Activated CD8-positive, alpha-beta memory T cell treated with anti-CD3 and anti-CD28 coated beads, Interleukin-2, amount 10 ng/mL, durations not matched to agents 7 days and 5 days (primary cell): ENCODE measurements at places on chromosomes 12 and 14.

DNA sequence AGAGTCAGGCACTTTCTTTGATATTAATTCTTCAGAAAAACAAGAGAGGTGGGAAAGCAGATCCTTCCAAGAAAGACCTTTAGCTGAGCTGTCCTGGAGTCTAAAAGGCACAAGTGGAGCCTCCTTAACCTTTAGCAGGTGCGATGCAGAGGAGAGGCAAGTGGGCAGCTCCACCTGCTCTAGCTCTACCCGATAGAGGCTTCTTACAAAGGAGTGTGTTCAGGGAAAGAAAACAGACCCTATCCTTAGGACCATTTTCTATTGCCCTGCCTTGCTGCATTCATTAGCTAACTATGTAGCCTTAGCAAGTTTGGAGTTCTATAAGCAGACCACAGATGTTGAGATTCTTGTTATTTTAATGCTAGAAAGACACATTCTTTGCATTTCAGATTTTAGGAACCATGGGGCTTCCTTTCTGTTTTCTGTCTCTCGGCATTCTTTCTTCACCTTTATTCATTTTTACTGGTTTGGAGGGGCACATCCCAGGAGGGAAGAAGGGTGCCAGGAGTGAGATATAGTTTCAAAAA is 214.5 kb downstream of the EGLN3 start:
- DNase-seq, result no peak

DNA sequence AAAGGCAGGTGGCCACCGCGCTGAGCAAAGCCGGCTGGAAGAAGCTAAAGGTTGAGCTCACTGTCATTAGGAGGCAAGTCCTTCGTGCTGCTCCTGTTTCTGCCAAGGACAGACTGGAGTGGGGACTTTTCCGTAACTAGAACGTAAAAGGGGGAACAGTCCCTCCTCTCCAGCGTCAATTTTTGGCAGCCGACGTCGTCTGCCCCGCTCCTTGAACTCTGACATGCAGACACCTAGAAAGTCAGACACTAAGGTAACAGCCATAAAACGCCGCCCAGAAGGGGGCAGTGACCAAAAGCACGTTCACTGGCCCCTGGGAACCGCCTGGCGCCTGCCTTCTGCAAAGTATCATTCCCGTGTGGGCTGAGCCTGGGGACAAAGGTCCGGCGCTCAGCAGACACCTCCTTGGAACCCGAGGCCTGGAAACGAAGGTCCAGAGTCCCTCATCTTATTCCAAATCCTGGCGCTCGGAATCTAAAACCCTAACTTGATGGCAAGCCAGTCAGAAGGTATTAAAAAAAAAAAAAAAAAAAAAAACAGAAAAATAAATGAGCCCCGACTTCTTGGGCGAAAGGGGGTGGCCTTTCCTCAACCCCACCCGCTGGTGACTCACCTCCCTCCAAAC is 1.1 kb upstream of the LRP1 start:
- peak; percentile 55 for DNase-seq

DNA sequence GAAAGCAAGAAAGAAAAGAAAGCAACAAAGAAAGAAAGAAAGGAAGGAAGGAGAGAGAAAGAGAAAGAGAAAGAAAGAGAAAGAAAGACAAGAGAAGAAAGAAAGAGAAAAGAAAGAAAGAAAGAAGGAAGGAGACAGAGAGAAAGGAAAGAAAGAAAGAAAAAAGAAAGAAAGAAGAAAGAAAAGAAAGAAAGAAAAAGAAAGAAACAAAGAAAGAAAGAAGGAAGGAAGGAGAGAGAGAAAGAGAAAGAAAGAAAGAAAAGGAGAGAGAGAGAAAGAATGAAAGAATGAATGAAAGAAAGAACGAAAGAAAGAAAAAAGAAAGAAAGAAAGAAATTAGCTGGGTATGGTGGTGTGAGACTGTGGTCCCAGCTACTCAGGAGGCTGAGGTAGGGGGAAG is 400.1 kb upstream of the MDGA2 start:
- DNase-seq, result no peak

GRCh38 chr12:27293463-27293862 is 39.2 kb upstream of the BMAL2 start:
- no peak for DNase-seq

GRCh38 chr12:52558781-52559445 is 6.0 kb upstream of the KRT71 start:
- DNase-seq, result no peak

- DNase-seq, result no peak
Measured at GRCh38 chr12:55718624-55719275, 1.4 kb upstream of the RDH5 start.

DNA sequence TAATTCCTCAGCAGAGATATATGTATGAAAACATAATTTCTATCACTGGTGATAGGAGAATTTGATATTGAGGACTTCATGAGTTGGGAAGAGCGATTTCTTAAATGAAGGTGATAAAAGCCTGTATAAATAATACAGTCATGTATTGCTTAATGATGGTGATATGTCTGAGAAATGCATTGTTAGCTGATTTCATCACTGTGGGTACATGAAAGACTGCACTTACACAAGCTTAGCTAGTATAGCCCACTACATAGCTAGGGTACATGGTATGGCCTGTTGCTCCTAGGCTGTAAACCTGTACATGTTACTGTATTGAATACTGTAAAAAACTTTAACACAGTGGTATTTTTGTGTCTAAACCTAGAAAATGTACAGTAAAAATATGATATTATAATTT is 63.4 kb downstream of the ANO4 start:
- DNase-seq, result no peak

DNA sequence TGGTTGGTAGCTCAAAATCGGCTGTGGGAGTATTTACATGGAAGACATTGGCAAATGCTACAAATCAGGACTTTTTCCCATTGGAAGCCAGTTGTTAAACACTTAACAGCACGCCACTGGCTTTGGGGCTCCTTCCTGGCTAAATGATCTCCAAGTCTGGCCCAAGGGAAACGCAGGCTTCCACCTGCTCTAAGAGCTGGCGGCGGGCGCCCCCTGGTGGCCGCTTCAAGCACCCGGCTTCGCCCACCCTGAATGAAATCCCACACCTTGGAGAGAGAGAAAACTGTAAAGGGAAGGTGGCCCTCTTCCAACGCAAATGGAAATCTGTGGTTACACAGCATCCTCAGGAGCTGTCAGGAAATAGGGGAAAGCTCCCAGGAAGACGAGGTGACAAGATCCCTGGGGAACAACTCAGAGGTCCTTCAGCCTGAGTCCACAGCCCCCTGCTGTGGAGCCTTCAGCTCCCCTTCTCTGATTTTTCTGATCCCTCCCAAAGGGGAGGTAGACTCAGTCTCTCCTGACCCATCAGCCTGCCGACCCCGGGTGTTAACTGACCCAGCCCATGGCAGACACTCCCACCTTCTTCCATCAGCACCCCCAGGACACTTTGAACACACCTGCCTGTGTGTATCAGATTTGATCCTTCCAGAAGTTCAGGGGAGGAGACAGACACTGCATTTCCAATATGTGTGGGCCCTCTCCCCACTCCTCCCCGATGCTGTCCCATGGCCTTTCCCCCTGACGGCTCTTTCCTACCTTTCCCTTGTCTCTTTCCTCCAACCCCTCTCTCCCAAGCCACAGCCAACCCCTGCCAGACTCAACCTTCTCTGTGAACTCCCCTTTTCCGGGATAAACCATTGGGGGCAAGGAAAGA is 15.4 kb downstream of the SELPLG start:
- DNase-seq, result peak; percentile 83

DNA sequence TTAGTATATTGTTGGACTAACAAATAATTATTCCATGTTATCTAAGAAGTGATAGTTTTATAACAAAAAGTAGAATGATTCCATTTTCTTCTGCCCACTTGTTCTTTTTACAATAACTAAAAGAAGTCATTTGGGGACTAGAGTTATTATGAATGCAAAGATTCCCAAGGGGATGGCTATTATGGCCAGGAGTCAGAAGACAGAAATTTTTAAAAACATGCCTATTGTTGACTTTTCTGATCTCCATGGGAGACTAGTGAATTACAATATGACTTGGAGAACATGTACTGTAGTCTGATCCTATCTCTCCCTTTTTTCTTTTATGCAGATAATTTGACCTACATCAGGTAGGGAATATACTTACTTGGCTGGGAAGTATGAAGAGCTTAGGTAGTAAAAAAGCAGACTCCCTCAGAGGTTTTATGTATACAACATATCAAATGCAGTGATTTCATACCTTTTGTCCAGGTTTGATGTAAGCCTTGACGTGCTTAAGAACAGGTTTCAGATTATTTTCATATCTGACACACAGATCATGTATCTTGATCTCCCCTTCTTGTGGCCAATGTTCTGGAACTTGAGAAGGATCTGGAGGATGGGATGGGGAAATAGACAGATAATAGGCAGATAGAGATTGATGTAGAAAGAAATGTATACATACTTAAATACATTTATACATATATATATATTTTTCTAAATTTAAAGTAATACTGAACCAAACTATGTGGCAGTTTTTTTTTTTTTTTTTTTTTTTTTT is 41.0 kb upstream of the KCNJ8 start:
- DNase-seq, result no peak

DNA sequence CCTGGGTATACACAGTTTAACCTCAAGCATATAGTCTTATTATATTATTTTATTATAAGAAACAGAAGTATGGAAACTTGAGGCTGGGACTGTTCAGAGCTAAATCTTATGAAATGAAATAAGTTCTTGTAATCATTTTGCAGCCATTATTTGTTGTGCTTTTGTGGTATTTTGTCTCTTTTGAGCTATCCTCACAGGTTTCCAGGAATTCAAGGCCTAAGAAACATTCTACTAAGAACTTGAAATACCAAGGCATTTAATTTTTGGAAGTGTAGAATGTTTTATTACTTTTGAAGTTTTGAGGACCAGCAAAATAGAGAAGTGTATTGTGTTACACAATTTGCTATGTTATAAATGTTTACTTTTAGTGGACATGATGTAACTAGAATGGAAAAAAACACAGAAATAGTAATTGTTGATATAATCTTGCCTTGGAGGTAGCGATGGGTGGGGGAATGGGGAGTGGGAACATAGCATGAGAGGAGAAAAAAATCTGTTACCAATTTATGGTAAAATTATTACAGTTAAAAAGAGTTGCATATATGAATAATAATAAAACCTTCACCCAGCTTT is 81.7 kb downstream of the CRADD start:
- no peak for DNase-seq

DNA sequence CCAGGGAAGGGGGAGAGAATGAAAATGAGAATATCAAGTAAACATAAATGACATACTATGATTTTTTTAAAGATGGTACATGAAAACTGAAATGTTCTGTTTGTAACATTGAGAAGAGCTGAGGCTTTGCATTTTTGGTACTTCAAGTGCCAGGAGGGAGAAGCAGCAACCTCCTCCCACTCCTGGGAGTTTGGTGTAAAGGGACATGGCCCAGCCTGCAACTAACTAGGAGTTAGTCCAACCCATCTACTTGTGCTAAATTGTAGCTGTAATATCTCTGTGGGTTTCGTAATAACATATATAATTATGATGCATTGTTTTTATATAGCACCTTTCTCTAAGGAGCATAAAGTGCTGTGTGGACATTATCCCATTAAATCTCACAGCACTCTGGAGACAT is 517.5 kb downstream of the NELL2 start:
- no peak for DNase-seq

DNA sequence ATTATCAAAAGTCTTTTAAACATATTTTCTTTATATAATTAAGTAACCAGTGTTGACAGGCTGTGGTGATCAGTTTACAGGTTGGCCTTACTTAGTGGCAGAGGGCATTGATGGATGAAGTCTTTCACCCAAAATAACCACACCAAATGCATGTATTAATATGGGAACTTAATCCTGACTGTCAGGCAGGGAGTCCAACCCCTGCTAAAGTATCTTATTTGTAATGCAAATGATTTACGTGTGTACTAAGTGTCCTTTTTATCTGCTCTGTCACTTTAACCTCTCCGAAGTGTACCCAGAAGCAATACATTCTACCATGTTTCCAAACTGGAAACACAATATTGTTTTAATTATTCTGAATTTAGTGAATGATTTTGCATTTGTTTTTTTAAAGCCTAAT is 1.4 kb downstream of the MYBPC1 start:
- DNase-seq, result no peak

GRCh38 chr14:56120091-56120691 is 2.0 kb downstream of the PELI2 start:
- no peak for DNase-seq

DNA sequence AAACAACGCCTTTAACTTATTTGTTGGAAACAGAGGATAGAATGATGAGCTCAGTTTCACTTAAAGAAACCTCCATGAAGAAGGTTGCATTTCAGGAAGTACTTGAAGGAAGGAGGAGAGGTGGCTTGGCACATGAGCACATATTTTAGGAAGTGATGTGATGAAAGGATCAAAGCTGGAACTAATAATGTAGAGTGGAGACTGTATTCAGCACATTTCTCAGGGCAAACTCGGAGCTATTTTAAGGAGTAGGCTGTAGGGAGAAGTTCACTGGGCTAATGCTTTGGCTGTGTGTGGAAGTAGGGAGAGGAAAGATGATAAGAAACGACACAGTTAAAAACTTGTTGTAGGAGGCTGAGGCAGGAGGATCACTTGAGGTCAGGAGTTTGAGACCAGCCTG is 272.8 kb downstream of the AKAP6 start:
- DNase-seq, result no peak

GRCh38 chr14:105374389-105374788 is 23.9 kb upstream of the TEX22 start:
- no peak for DNase-seq

DNA sequence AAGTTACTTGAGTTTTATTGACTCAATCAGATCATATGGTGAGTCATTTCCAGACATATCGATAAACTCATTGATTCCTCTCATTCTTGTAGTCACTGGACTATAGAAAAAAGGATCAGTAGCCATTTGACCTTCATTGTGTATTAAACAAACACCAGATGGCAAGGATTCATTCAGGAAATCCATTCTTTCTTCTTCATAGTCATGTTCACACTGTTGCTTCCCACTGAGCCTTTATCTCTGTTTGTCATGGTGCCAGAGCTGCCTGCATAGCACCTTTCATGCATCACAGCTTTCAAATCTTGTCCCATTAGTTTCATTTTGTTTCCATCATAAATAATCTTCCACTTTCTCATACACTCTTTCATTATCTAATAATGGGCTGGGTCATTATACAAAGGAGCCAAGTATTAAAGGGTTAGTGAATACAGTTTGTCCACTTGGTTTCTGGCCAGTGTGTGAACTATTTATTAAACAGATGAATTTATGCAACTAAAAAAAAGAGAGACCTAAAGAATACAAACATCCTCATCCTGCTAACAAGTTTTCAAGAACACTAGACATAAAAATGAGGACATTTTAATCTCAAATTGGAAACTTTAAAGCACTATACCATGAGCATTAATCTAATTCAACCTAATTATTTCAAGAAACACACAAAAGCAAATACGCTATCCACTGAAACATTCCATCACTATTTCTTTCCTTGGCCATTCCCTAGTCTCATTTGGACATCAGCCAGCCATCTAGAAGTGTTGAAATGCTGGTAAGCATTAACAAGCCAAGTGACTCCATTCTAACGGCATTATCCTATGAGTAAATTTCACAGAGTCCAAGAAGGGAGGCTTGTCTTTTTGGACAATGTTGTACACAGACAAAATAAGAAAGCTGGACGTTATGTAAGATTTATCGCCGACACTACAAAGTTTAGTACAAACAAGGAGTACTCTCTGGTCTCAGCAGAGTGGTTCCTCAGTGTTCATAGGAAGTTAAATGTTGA is 476.5 kb downstream of the FOXG1 start:
- DNase-seq, result no peak

GRCh38 chr12:143964-144649 is 69.8 kb downstream of the SLC6A12 start:
- no peak for DNase-seq
